ENCODE measurements at places on chromosomes 4 and X.

- peak; percentile 2 for DNase-seq
Measured at GRCh38 chrX:50579955-50580354, 109.3 kb upstream of the DGKK start.

DNA sequence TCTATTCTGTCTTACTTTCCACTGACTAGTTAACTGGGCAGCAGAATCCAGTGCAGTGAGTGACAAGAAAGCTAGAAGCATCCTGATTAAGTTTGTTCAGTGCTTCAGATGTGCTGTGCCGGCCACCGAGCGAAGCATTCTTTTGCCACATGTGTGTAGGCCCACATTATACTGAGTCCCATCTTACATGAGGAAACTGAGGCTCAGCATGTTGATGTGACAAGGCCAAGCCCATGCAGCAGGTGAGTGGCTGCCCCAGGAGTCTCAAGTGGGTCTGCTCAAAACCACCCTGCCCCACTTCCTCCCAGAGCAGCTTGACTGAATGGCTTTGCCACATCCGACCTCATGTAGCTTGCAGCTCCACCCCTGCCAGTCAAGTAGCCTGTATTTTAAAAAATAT lies 50.5 kb downstream of the RHOH start:
- DNase-seq: peak; percentile 49

DNA sequence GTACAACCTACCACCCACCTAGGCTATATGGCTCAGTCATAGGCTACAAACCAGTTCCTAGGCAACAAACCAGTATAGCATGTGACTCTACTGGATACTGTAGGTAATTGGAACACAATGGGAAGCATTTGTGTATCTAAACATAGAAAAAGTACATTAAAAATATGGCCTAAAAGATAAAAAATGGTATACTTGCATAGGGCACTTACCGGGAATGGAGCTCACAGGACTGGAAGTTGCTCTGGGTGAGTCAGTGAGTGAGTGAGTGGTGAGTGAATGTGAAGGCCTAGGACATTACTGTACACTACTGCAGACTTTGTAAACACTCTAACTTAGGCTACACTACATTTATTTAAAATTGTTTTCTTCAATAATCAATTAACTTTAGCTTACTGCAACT lies 139.2 kb upstream of the RBPJ start:
- no peak for DNase-seq

DNA sequence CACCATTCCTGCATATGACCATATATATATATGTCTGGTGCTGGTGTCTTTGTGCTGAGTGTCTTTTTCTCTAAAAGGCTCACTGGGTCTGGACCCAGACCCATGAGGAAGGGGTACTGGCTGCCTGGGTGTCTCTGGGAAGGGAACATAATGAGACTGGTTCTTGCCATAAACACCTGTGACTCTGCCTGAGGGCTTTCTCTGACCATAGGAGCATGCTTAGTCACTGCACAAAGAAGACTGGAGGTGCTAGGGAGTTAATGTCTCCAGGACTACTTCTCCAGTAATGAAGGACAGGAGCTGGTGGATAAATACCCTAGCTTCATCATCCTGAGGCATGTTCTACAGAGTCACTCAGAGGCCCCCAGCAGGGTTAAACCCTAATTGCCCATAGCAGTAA lies 47.1 kb upstream of the CASK start:
- DNase-seq: no peak

- no peak for DNase-seq
Measured at GRCh38 chrX:153725832-153726285, 1.2 kb downstream of the ABCD1 start.

DNA sequence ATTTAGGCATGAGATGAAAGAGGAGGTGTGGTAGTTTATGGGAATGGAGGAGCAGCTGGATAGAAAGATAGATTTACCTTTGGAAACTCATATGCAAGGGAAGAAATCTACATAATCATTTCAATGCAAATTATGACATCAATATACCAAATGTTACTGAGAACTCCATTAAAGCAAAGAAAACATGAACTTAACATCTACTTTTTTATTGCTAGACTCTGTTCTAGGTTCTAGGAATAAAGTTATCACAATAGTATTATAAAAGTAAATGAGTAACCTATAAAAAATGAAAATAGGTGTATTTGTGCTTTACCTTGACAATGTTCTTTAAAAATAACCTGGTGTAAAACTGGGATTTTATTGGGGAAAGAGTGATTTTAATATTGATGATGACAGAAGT lies 221.6 kb upstream of the SLIT2 start:
- DNase-seq: no peak

DNA sequence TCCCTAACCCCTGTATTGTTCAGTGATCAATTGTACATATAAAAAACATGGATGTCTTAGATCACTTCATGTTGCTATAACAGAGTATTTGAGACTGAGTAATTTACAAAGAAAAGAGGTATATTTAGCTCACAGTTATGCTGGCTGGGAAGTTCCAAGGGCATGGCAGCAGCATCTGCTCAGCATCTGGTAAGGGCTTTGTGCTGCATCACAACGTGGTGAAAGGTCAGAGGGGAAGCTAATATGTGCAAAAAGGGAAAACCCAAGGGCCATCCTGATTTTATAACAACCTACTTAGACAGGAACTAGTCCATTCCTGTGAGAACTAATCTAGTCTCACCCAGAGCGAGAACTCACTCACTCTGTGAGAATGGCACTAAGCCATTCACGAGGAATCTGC lies 128.2 kb upstream of the OTUD4 start:
- no peak for DNase-seq

DNA sequence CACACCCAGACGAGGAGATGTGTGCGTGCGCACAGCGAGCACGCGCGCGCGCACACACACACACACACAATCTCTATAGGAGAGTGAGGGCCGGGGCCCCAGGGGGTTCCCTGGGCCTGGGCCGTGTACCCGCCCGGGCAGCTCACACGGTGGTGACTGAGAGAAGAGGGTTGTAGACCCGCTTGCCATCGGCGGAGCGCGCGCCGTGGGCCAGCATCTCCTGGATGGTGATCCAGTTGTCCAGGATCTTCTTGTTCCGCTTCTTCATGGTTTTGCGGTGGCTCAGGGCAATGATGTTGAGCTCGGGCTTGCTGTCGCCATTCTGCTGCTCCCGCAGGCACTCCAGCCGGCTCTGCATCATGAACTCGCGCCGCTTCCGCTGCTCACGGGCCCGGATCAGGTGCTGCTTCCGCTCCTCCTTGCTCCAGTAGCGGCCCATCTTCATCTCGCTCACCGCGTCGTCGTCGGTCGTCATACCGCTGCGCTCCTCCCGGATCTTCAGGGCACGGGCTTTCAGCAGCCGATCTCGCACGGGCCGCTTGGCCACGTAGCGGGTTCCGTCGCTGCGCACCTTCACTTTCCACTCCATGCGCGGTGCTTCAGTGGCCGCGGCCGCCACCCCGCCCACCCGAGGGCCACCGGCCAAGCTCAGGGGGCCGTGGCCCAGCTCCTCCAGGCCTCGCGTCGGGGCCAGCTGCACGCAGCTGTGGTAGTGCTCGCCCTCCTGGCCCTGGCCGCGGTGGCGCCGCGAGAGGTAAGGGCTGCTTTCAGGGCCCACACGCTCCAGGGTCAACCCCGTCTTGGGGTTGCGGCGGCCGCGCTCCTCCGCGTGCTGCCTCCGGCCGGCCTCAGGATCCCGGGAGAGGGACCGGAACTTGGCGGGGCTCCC lies 9.0 kb downstream of the SSR4 start:
- DNase-seq: no peak

- DNase-seq: no peak
Measured at GRCh38 chrX:49155243-49155899, 7.2 kb upstream of the MAGIX start.

DNA sequence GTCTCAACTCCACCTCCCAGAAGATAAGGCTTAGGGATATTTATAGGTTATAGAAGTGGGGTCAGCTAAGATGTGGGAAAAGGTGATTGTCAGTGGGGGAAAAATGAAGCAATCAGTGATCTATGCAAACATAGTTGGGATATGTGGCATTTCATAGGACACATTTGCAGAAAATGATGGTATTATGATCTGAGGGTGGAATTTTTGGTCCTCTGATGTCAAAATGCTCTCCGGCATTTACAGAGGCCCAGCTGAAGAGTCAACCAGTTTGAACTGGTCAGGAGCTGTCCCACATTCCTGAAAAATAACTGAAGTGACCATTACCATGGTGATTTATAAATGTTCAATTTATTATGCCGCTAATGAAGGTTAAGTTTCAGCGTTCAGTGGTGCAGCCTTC lies 12.2 kb upstream of the HPGD start:
- no peak for DNase-seq

DNA sequence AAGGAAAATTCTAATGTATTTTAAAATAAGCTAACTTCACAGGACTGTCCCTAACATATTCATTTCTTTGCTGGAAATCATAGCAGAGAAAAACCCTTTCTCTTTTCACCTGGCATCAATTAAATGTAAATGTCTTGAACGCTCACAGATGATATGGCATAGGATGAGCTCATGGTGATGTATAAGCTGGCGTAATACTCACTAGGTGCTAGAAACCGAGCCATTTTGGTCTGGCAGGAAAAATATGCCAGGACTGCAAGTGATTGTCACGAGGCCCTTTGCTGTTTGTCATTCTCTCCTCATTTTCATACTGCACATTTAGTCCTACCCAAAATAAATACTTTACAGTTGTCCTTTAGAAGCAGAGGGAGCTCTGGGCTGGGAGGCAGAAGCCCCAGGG lies 222.7 kb upstream of the LNX1 start:
- DNase-seq: no peak

DNA sequence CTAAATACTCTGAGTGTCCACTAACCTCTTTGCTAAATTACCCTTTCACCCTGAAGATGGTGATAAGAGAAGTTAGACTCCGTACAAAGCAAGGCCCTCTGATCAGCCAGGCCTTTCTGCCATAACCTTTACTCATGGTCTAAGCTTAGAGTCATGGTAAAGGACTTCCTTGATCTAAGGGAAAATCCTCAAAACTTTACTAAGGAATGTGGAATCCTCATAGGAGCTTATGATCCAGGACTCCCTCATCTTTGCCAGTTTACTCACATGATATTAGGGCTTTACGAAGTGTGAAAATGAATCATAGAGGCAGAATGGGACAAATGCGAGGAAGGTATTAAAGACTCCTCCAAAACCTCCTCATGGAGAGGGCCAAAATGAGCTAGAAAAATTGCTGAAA lies 7.9 kb upstream of the FAM13A start:
- DNase-seq: no peak

GRCh38 chr4:149008415-149009025 lies 566.3 kb upstream of the NR3C2 start:
- DNase-seq: no peak

GRCh38 chr4:7325541-7325940 lies 109.2 kb downstream of the PSAPL1 start:
- DNase-seq: no peak

GRCh38 chr4:125736057-125736456 lies 421.3 kb downstream of the FAT4 start:
- no peak for DNase-seq

GRCh38 chrX:9871701-9872268 lies 85.6 kb downstream of the SHROOM2 start:
- DNase-seq: no peak

- DNase-seq: no peak
Measured at GRCh38 chr4:121278811-121279368, 101.9 kb downstream of the QRFPR start.

DNA sequence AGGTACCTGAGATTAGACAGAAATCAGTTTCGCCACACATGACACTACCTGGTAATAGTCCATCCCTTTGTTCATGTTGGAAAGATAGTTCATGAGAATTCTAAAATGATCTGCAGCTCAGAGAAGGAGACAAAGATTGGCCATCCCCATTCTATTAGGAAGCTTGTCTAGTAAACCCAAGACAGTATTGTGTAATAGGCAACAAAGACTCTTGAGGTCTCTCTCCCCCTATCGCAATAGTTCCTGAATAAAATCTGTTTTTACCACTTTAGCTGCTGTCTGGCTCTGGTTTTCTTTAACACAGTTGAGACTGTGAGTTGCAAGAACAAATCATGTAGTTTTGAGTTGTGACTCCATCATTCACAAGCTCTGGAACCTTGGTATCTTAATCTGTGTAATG lies 14.8 kb upstream of the BBS7 start:
- DNase-seq: no peak

- DNase-seq: no peak
Measured at GRCh38 chrX:11381464-11381863, 88.3 kb downstream of the AMELX start.

- no peak for DNase-seq
Measured at GRCh38 chr4:1094336-1094690, 19.1 kb downstream of the RNF212 start.

DNA sequence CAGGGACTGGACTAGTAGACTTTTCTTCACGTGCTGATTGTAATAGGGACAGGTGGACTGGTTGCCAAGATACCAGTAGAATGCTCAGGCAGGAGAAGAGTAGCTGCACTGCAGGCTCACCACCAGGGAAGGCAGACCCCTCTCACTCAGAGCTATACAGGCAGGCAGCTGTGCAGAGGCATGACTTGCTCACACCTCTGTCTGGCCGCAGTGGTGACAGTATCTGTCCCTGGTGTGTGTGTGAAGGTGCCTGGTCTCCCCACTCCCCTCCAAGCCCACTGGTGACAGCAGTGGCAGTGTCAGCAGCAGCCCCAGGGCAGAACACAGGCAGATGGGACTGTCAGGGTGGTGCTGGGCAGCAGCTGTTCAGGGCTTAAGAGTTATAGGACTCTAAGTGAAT lies 140.7 kb downstream of the RPS6KA6 start:
- DNase-seq: no peak

DNA sequence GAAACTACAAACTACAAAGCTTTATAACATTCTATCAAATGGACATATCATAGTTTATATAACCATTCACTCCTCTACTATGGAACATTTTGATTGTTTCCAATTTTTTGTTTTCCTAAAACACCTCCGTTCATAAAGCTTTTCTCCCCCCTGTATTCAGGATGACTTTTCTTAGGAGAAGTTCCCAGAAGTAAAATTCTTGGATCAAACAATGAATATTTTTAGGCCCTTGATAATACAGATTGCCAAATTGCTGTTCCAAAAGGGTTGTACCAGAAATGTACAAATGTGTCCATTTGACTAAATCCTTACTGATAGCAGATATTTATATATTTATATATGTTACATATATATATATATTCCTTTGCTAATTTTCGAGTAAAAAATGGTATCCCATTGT lies 77.8 kb downstream of the GPC3 start:
- DNase-seq: no peak

GRCh38 chr4:6087669-6088341 lies 69.6 kb upstream of the C4orf50 start:
- DNase-seq: no peak

- DNase-seq: no peak
Measured at GRCh38 chr4:25351777-25352416, 25.2 kb upstream of the ANAPC4 start.

DNA sequence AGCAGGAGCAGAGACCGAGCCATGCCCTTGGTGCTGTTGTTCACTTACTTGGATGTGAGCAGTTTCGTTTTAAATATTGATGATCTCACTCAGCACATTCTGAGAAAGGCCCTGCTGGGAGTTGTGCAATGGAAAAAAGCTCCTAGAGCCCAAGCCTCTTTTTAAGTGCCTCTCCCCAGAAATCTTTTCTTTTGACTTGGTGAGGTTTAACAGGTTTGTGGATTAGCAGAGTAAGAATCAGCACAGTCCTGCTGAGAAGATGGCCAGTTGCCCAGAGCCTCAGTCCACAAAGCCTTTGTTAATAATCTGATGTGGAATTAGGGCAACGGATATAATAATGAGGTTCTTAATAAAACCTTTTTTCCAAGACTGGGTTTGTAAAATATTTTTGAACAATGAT lies 157.5 kb upstream of the ATP6AP2 start:
- DNase-seq: no peak
